ENCODE measurements at places on chromosomes 7 and 10. TPM values are rescaled to one million over a fixed set of nuclear protein-coding genes. Genes with fewer than 3 reads are reported as not detected.

The C10orf67 gene
- 0.21 TPM for total RNA-seq

The NPSR1 gene
- not detected for total RNA-seq

The ANKRD2 gene
- total RNA-seq, result 1.8 TPM

The ITPRIP gene
- total RNA-seq, result 29.8 TPM

The KCNMA1 gene
- 16.4 TPM for total RNA-seq

The BMPR1A gene
- total RNA-seq, result 27.3 TPM

The SHOC2 gene
- 59.8 TPM for total RNA-seq

The TAS2R3 gene
- 2.7 TPM for total RNA-seq

The RBM20 gene
- not detected for total RNA-seq

The PSD gene
- total RNA-seq, result 0.75 TPM

The SORBS1 gene
- 1.0 TPM for total RNA-seq

The EVX1 gene
- not detected for total RNA-seq

The NRG3 gene
- not detected for total RNA-seq

The SLC16A9 gene
- 0.54 TPM for total RNA-seq

The LRRTM3 gene
- total RNA-seq, result not detected

The OR2A42 gene
- not detected for total RNA-seq

Measured in MCF 10A (cell line).